ENCODE measurements at places on chromosomes 16 and 17.

DNA sequence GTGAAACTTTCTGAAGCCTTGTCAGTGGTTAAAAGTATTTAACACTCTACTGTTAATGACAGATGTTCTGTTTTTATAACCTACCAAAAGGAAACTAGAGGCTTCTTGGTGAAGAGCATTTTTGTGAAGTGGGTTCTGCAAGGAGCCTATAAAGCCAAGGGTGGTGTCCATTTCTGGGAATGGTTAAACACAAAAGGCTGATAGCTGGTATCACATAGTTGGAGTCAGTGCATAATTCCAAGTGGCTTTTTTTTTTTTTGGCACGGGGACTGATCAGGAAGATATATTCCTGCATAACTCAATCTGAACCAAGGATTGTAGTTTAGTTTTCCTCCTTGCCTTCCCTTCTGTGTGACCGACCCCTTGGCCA is 27.6 kb upstream of the KPNB1 start:
- DNase-seq = peak; percentile 32

- peak; percentile 84 for DNase-seq
These were observed 2.7 kb upstream of the LASP1NB start for GRCh38 chr17:38922538-38923297.

- no peak for DNase-seq
These were observed 10.4 kb upstream of the NAT9 start for GRCh38 chr17:74786431-74787055.

GRCh38 chr16:46845952-46846351 is 15.0 kb upstream of the C16orf87 start:
- no peak for DNase-seq

GRCh38 chr17:78290721-78291120 is 59.3 kb downstream of the TMEM235 start:
- DNase-seq = no peak

DNA sequence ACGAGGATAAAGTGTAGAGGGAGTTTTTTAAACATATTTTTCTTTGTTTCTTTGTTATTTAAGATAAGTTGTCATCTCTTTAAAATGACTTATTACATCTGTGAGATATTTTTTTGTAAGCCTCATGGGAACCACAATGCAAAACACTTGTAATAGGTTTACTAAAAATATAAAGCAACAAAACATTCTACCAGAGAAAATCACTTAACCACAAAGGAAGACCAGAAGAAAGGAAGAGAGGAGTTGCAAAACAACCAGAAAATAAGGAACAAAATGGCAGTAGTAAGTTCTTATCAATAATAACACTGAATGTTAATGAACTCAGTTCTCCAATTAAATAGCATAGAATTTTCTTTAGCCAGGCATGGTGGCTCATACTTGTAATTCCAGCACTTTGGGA is 22.9 kb downstream of the DHRS7B start:
- DNase-seq = no peak

DNA sequence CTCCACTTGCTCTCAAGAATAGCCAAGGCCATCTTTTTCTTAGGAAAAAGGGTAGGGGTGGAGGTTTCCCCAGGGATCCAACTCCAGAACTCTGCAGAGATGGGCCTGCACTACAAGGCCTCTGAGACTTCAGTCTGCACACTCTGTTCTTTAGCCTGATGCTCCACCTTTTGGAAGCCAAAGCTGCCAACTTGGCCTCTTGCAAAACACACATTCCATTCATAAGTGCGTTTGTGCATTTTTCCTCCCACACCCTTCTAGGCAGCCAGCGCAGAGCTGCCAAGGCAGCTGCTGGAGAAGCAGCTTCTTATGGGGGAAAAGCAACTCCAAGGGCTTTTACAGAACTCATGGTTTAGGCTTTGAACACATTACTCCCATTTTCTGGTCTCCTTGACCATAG is 45.3 kb downstream of the REXO5 start:
- DNase-seq = peak; percentile 91

GRCh38 chr16:66809765-66810164 is 8.4 kb upstream of the TERB1 start:
- no peak for DNase-seq

DNA sequence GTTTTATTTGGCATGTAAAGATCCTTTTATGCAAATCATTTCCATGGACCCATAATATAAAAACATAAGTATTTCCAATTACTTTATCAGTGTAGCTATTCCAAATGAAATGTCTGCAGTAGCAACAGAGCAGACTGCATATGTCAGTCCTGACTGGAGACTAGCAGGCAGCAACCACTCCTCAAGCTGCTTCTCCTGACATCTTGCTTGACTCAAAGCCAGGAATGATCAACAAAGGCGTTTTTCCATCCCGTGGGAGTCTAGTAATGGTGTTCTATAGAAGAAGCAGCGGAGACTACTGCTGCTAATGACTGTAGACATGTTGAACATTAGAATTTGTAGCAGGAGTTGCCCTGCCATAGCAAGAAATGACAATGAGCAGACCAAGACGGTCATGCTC is 73.2 kb upstream of the AKTIP start:
- no peak for DNase-seq
